ENCODE measurements at places on chromosomes 4 and X. TPM values are rescaled to one million over a fixed set of nuclear protein-coding genes. Genes with fewer than 3 reads are reported as not detected.

The NAA11 gene
- total RNA-seq, result 0.17 TPM

The SYNPO2 gene
- total RNA-seq, result 0.69 TPM

The ASB9 gene
- 16.0 TPM for total RNA-seq

The DMD gene
- total RNA-seq, result 4.9 TPM

The GATA1 gene
- total RNA-seq, result not detected

All from M059J (cell line).